CD4-positive, alpha-beta T cell treated with Interleukin-4 for 1 hour (primary cell): ENCODE measurements at places on chromosomes 4 and X.

DNA sequence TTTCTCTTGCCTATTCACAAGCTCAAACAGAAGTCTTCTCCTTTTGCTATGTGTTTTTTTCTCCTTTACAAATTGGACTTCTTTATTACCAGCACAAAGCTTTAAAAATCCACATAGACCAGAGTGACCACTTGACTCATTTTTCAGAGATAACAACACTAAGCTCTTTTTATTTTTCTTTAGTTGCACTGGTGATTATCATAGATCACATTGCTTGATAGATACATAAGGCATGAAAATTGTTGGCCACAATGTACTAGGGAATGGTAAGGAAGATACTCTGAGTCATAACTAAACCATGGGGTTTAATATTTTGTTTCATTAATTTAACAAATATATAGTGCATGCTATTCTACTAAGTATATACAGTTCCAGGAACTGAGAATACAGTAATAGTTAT, 159.0 kb downstream of the GASK1B start:
- DNase-seq, result no peak

DNA sequence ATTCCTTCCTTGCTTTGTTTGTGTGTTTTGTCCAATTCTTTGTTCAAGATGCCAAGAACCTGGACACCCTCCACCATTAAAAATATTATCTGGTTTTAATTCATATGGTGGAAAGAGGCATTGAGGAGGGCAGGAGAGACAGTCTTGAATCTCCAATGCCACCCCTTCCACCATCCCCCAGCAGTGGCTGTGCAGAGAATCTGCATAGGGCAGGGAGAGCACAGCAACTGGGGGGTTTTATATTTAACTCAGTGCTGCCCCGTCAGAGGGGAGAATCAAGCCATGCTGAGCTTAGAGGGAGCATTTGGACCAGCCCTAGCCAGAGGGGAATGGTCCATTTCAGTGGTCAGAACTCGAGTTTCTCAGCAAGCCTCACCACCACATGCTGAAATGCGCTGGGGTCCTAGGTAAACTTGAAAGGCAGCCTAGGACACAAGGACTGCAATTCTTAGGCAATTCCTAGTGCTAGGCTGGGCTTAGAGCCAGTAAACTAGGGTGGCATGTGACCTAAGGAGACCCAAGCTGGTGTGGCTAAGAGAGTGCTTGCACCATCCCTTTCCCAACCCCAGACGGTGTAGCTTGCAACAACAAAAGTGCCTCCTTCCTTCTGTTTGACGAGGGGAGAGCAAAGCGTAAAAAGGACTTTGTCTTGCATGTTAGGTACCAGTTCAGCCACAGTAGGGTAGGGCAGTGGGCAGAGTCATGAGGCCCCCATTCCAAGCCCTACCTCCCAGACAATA, 34.2 kb downstream of the CCDC158 start:
- DNase-seq, result no peak

- no peak for DNase-seq
Measured at GRCh38 chr4:169677150-169677748, 56.9 kb downstream of the CLCN3 start.

GRCh38 chr4:167222099-167222498, 12.2 kb downstream of the SPOCK3 start:
- no peak for DNase-seq

DNA sequence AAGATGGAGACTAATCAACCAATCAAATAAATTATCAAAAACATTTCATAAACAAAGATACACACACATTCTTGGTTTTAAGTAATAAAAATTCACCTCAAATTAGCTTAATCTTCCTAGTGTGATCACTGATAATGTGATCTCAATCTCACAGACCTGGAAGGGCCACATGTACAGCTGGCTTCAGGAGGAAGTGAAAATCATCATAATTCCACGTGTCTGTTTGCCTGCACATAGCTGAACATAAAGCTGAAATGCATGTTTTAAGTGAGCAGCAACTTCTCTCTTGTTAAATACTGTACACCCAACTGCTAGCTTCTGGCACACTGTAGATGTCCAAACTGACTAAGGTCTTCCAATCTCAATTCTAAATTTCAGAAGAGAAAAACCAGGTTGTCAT, 53.8 kb downstream of the ARHGAP6 start:
- no peak for DNase-seq

DNA sequence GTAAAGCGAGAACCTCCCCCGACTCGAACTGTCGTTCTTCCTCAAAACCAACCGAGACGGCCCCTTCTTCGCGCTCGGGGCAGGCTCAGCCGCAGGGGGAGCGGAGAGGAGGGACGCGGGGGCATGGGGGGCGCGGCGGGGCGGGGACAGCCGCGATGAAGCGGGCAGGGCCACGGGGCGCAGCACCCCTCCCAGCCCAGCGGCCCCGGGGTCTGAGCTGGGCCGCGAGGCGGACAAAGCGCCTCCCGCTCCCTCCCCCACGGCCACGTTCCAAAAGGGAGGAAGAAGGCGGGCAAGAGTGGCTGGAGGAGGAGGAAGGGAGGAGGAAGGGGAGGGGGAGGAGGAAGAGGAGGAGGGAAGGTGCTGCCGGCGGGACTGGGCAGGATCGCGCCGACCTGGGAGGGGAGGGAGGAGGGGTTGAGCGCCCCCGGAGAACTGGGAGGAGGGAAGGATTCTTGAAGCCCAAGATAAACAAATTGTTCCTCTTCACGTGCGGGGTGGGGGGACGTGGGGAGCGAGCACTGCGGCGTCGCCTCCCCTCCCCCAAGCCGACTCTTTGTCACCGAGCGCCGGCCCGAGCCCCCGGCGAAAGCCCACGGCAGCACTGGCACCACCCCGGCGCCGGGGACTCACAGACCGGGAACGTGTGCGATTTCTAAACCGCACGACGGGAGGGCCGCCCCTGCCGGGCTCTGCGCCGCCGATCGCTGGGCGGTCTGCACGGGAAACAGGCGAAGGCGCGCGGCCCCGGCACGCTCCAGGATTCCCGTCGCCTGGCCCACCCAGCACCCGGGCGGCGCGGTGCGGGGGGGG, 2.9 kb downstream of the MAML3 start:
- peak; percentile 85 for DNase-seq

DNA sequence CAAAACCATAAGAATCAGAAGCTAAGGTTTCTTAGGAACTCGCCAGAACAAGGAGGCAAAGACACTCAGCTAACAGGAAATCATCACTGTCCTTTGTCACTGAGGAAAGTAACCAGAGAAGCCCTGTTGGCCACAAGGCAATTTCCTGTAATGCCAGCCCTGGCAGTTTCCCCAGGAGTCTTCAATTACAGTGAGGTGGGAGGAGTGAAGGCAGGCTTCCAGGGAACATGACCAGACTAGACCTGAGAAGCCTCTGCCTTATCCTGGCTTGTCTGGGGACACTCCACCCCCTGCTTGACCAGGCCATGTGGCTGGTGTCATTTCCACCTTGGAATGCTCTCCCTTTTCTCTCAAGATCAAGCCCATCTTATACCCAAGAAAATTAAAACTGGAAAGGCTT, 125.3 kb downstream of the COL4A6 start:
- DNase-seq, result no peak

- DNase-seq, result no peak
Measured at GRCh38 chrX:119190831-119191230, 45.3 kb upstream of the PGRMC1 start.

DNA sequence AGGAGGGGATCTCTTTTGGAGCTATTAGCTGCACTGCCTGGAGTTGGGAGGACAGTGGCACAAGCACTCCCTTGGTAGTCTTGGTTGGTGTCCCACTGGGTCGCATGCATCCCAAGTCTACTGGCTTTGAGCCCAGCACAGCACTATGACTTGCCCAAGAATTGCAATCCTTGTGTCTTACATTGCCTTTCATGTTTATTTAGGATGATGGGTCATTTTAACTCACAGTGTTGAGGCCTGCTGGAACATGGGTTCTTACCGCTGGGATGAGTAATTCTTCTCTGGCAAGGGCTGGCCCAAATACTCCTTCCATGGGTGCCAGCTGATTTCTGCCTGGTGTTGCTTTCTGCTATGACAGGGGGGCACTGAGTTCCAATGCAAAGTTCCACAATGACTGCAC, 185.5 kb downstream of the TEX13C start:
- no peak for DNase-seq

DNA sequence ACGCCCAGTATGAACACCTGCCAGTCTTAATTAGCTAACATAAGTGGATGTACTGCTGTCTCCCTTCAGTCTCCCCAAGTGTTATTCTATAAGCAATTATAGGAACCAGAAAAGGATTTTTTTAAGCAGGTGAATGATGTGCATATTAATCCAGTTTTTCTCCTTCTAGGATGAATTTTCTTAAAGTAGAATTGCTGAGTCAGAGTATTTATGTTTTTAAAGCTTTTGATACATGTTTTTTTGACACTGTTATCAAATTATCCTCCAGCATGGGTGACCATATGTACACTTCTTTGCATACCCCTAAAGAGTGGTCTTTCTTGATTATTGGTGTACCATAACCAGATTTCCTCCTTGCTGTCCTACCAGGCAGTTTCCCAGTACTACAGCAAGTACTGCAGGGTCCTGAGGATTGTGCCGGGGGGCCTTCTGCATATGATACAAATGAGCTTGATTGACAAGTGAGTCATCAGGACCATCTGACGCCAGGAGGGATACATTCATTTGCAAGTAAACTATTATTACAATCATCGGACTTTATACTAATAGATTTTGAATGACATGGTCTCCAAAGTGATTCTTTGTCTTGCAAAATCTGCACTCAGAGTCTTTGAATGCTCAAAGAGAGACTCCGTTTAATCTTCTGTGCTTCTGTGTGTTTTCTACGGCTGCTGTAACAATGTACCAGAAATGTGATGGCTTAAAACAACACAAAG, 10.7 kb upstream of the PCYT1B start:
- DNase-seq, result no peak

DNA sequence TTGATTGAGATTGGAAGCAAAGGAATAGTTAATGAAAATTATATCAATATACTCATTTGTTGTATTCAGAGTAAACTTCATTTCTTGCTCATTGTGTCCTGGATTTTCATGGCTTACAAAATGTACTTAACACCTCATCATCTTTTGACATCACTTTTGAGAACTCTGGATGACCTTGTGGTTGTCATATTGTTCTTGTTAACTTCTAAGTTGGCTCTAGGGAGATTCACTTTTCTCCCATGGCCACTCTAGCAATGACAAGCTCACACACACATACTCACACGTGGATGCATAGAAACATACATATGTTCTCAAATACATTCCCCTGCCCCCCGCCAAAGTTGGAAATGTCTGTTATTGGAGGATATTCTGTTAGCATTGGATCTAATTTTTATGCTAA, 15.3 kb downstream of the PHEX start:
- DNase-seq, result no peak

GRCh38 chr4:6132716-6133115, 67.6 kb downstream of the JAKMIP1 start:
- no peak for DNase-seq

- DNase-seq, result no peak
Measured at GRCh38 chrX:5802391-5802790, 426.3 kb downstream of the NLGN4X start.

DNA sequence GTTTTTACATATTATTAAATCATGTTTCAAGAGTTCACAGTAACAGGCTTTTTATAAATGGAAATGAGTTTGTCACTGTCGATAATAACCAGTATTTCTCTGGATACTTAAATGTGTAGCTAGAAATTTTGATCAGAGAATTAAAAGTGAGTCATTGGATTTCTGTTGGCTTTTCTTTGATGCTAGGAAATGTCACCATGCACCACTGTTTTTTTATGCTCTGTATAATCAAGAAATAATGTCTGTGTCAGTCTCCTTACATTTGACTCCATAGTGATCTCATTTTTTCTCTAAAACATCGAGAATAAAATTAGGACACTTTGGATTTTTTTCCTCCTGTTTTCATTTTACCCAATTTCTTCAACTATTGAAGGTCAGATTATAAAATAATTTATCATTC, 234.2 kb downstream of the RAPGEF2 start:
- no peak for DNase-seq

DNA sequence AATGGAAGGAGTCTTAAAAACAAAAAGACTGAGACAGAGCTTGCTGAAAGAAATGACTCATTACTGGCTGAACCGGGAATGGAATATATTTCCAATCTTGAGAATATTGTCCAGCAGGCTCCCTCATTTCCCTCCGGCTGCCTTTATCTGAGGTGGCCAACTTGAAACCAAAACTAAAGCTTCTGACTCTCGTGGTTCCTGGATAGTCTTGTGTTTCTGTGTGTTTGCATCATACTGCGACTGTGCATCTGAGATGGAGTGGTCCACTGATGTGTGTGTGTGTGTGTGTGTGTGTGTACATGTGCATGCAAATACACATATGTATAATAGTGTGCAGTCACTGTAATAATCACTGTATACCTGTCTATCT, 145.6 kb upstream of the SCML1 start:
- no peak for DNase-seq

DNA sequence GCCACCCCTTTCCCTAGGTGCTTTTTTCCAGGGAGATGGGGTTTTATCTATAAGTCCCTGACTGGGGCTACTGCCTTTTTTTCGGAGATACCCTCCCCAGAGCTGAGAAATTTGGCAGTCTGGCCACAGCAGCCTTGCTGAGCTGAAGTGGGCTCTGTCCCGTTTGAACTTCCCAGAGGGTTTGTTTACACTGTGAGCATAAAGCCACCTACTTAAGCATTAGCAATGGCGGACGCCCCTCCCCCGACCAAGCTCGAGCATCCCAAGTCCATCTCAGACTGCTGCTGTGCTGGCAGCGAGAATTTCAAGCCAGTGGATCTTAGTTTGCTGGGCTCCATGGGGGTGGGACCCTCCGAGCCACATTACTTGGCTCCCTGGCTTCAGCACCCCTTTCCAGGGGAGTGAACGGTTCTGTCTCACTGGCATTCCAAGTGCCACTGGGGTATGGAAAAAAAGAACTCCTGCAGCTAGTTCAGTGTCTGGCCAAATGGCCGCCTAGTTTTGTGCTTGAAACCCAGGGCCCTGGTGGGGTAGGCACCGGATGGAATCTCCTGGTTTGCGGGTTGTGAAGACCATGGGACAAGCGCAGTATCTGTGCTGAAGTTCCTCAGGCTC, 456.4 kb upstream of the HTR2C start:
- DNase-seq, result no peak

GRCh38 chr4:168797194-168797593, 212.9 kb downstream of the CBR4 start:
- DNase-seq, result no peak

DNA sequence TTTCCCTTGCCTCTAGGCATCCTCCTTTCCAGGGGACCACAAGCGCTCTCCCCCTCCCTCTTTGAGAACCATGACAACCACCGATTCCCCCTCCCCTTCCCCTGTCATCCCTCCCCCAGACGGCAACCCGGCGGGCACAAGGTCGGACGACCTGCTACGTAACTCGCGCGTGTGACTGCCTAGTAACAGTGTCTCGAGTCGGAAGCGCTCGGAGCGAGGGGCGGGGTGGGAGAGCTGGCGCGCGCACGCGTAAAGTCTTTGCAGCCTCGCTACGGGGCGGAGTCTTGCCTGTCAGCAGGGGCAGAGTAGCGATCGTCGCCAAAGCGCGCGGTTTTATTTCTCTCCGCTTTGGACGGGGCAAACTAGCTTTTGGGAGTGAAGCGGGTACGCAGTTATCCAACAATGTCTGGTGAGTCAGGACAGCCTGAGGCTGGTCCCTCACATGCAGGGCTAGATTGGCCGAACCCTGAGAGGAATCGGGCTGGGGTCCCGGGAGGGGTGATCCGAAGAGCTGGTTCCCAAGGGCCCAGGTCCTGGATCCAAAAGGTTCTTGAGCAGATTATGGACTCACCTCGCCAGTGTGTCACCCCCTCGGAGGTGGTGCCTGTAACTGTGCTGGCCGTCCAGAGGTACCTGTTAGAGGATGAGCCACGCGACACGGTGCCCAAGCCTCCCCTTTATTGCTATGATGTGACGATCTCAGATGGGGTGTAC, at the start of gene RADX:
Gene RADX, plus strand, starts transcription at position 300 of the 714 bp plus-strand sequence. Its CDS starts 103 bp downstream, at position 403.
- peak; percentile 91 for DNase-seq
